ENCODE measurements at places on chromosomes 5 and 9.

GRCh38 chr9:137391411-137391754, 31.6 kb downstream of the EXD3 start:
- no peak for DNase-seq

DNA sequence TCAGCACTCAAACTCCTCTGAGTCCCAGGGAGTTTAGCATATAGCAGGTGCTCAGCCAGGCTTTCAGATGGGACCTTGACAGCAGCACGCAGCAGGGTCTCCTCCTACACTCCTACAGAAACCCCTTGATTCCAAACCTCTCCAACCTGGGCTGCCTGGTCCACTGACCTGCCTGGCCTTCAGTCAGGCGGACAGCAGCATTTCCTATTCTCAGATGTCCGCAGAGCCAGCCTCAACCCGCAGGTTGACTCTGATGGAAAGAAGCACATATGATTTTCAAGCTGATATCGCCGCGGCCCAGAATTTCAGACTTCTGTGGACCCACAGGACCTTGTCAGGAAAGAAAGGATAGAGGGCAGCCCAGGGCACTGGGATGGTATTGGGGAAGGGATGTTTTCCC, 5.3 kb upstream of the SLC25A48 start:
- DNase-seq = no peak

- DNase-seq = no peak
These were observed 113.7 kb upstream of the ADAMTS16 start for GRCh38 chr5:5026409-5026785.

DNA sequence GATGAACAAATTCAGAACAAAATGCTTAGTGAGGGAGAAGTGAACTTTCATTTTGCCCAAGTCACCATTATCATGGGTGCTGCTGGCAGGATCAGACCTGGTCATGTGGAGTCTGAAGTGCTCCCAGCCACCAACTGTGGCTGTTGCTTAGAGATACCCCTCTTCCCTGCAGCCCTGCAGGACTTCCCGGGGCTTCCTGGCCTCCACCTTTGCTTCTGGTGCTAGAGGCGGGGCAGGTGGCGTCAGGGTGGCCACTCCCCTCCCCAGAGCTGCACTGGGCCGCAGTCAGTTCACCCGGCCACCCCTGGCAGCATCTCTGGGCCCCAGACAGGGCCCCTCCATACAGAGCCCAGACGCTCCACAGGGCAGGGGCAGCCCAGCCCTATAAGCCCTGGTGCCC, 30.0 kb upstream of the SLC12A7 start:
- no peak for DNase-seq

DNA sequence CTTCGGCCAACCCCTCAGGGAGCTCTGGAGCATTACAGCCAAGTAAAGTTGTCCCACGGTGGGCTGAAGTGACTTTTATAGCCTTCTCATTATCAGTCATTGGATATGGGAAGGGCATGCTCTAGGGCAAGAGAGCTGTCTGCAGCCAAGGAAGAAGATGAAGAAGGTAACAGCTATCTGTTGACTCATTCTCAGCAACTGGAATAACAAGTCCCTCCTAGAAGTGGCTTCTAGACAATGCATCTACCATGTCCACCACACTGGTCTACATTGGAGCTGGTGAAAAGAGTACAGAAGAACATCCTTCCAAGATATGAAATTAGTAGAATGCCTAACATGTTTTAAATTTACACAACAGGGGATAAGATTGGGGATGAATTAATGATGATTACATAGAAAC, 524.2 kb downstream of the ACTL7B start:
- DNase-seq = no peak

- DNase-seq = no peak
These were observed 10.2 kb downstream of the OR13J1 start for GRCh38 chr9:35859990-35860339.

- DNase-seq = no peak
These were observed 316.8 kb downstream of the CETN3 start for GRCh38 chr5:90092734-90093133.

DNA sequence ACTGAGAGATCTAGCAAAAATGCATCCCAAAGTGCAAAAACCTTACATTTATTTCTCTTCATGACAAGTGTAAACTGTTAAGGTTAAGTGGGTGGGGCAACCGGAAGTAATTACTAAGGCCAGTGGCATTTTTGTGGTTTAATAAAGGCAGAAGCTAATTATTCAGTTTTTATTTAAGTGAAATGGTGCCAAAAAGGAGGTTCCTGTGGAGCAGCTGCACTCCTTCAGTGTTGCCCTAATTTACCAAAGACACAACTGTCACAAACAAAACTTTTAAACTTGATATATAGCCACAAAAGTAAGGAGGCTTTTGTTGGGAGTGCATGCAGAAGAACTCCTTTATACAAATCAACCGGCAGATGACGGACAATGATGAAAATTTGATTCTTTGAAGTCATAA, 81.6 kb downstream of the NDUFS4 start:
- DNase-seq = no peak

GRCh38 chr9:97984188-97985057, 1.3 kb downstream of the ANP32B start:
- DNase-seq = no peak

DNA sequence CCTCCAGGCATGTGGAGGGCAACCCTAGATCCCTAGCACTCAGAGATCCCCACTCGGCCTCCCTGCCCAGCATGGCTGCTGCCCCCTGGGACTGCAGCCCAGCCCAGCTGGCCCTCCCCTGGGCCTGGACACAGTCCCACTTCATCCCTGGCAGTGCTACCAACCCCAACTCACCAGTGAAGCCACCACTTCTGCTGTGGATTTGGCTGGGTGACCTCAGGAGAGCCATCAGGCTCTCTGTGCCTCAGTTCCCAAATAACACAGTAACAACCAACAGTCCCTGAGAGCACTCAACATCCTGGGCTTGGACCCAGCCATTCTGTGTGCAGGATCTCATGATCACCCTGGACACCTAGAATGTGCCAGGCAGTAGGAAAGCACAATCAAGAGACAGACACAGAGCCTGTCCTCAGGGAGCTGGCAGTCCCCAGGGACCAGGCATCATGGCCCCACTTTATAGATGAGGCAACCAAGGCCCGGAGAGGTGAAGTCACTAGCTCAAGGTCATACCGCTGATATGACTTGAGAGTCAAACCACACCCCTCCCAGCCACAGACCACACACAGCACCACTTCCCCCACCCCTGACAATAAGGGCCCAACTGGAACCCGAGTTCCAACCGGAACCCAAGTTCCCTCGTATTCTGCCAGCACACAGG, 4.7 kb upstream of the PSMB7 start:
- no peak for DNase-seq

DNA sequence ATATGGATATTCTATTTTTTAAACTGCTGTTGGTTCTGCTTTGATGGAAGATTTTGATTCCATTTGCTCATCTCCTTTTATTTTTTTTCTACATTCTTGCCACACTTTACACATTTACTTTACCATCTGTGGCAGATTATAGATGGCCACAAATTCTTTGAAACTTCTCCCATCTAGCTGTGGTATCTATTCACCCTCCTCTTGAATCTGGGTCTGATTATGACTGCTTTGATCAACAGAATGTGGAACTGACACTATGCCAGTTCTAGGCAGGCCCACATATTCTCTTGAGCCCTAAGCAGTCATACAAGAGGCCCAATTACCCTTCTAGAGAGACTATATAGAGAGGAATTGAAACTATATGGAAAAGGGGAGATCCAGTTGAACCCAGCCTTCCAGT, 439.0 kb upstream of the PTGER4 start:
- no peak for DNase-seq

DNA sequence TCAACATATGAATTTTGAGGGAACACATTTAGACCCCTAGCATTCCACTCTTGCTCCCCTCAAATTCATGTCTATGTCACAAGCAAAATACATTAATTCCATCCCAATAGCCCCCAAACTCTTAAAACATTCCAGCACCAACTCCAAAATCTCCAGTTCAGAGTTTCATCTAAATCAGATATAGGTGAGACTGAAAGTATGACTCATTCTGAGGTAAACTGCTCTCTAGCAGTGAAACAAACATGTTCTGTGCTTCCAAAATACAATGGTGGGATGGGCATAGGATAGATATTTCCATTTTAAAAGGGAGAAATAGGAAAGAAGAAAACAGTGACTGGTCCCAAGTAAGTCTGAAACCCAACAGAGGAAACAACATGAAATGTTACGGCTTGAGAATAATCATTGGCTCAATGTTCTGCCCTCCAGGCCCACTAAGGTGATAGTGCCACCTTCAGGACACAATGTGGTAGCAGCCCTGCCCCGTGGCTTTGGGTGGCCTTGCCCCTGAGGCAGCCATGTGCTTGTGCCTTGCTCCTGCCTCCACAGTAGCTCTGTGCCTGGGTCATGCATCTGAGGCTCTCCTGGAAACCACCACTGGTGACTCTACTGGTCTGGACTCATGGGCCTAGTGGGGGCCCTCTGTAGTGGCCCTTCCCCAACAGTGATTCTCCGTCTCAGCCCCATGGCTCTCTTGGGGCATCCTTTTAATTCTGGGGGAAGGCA, 36.4 kb upstream of the IPPK start:
- no peak for DNase-seq

DNA sequence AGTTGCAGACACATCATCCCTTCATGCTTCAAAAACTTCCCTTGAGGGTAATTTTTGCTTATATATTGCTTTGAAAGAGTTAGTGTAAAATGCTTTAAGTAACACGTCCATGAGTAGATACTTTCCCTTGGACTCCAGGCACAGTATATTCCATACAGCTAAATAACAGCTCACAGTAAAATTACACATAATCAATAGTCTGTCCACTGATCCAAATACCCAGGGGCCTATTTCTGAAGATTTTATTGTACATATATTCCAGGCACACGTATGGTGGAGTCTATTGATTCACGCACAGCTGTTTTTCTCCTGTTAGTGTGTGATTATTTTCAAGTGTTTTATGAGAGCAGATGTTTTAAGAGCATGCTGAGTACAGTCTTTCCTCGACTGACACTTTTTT, 223.7 kb upstream of the GRAMD2B start:
- DNase-seq = no peak

DNA sequence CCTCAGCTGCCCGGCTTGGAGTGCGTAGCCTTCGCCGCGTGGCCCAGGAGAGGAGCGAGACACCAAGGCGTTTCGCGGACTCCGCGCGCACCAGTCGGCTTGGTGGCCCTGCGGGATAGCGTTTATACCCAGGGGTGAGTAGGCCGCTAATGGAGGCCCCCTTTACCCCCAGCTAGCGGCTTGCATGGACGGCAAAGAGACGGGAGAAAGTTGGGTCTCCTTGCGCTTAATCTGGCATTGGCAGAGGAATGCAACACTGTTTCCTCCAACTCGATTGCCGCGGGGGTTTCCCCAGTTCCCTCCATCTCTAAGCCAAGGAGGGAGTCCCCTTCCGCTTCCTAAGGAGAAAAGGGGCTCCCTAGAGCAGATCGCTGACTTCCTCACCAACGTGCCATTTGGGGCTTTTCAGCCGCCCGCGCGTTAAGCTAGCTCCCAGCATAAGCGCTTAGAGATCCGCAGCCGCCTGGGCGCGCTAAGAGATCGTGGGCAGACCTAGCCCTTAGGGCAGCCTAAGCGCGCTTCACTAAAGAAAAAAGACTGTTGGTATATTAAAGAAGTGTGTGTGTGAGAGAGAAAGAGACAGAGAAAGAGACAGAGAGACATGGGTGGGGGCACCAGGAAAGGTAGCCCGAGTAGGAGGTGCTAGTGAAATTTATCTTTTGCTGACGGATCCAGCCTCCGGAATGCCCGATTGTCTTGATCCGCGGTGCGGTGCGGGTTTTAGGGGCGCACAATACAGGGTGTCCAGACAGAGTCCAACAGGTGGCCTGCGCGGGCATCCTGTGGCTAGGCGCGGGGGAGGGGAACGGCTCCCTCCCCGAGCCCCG, 597.9 kb upstream of the SGCD start:
- DNase-seq = no peak

DNA sequence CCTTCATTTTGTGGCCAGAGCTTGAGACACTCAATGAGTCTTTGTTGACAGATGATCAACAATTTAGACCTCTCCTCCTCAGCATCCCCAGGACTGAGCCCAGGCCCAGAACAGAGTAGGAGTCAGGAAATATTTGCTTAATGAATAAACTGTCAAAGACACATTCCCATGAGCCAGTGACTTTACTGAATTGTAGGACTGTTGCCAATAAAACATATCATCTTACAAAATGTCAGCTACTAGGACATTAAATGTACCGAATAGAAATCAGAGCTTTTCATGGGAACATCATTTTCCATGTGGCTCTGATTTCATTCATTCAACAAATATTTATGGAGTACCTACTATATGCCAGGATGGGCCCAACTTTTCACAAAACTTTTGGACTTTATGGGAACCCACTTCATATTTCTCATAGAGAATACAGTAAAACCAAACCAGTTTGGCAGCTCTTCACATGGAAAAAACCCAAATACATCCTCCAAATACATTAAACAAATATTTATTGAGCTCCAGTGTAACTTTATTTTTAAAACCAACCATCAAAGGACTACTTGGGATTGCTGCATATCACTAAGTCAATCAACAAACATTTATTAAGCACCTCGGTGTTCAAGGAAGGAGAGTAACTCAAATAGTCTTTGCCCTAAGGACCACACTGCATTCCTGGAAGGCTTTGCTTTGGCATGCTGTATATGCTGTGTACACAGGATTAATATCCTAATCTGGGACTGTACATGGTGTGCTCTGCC, 11.4 kb downstream of the VDAC1 start:
- DNase-seq = no peak

DNA sequence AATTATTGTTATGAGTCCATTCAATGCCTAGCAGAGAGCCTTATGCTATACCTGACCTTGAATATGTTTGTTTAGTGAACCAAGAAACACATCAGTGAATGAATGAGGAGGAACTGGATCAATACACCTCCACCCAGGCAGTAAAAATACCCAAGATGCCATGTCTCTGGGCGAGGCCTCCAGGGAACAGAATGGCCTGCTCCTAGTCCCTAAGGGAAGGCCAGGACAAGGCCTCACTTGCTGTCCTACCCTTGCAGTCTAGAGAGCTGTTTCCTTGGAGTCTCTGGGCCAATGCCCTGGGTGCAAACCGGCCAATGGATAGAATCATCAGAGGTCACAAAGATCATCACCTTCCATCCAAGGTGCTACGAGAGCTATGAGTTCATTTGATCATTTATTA, 26.1 kb downstream of the TNIP1 start:
- no peak for DNase-seq

DNA sequence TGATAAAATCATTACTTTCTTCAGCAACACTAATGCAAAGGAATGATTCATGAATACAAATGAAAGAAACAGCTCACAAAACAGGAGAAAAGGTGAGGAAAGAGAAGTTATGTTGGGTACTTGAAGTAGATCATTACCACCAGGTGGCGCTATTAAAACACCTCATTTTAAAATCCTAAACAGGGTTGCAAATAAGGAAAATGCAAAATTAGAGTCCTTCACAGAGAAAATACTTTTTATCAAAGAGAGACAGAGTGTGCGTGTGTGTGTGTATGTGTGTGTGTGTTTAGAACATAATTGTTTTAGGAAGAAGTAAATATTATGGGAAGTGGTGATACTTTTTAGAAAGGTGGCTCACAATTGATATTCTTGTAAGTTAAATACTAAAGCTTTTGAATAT, 49.5 kb upstream of the CD180 start:
- no peak for DNase-seq

DNA sequence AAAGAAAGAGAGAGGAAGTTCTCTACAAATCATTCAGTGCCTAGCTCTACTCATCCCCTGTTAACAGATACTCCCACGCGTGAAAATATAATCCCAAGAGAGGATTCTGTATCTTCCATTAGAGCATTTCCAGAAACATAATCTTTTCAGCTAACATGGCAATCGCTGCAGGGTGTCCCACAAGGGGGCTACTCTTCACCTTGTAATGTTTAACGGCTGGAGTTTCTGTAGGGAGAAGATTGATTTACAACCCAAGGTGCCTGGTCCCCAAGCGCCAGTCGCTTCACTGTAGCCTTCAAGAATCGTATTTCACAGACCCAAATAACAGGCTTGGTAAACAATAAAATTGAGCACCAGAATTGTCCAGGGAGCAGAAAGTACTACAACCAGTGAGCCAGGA, 318.7 kb downstream of the TLE1 start:
- DNase-seq = no peak

Measured in SIG-M5 (cell line).